ENCODE measurements at places on chromosomes 16 and 17.
A peak's percentile ranks its signal among the peaks of the same experiment; 100 is the strongest.

GRCh38 chr17:29143894-29144293 is 36.3 kb downstream of the MYO18A start:
- DNase-seq = peak; percentile 72

DNA sequence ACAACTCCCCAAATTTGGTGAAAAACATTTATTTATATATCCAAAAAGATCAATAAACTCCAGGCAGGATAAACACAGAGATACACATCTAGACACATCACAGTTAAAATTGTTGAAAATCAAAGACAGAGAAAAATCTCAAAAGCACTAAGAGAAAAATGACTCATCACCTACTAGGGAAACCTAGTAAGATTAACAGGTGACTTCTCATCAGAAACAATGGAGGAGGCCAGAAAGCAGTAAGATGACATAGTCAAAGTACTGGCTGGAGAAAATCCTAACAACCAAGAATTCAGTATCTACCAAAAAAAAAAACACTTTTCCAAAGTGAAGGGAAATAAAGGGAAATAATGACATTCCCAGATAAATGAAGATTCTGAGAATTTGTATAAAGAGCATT is 33.8 kb downstream of the ULK2 start:
- DNase-seq = peak; percentile 3

DNA sequence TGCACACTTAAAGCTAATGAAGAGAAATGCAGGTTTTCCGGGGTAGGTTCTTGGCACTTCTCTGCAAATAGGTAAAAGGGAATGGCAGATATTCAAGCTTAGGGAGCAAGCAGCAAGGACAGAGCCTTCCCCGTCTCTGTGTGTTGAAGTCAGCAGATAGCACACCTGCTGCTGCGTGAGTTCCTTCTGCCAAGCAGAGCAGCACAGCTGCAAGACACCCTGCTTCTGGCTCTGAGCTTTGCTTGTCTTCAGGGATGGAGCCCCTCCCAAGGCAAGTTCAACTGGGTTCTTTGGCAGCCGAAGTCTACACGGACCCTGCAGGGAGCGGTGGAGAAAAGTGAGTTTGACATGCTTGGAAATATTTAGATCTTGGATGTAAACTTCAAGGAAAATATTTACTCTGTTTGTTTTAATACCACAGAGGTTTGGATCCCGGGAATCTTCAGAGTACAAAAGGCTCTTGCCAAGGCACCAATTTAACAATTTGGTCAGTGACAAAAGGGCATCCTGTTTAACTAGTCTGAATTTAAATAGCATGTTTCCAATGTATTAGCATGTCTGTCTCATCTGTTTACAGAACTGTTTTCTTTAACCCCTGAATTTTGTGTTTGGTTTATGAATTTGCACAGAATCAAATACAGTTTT is 113.4 kb upstream of the KCNJ16 start:
- DNase-seq = peak; percentile 5

DNA sequence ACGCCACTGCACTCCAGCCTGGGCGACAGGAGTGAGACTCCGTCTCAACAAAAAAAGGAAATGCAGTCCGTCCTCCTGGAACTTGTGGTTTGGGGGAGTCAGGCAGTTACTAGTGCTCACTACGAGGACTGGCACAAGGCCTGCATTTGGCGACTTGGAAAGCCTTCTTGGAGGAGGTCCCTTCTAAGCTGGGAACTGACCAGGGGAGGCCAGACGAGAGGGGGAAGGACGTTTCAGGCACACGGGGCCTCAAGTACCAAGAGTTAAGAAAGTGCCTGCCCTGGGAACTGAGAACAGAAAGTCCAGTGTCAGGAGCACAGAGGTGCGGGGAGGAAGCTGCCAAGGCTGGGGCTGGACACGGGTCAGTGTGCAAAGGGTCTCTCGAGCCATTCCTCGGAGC is 89.9 kb downstream of the ABR start:
- no peak for DNase-seq

GRCh38 chr16:17369421-17370222 is 101.1 kb downstream of the XYLT1 start:
- DNase-seq = no peak

GRCh38 chr17:57970710-57971109 is 15.5 kb upstream of the CUEDC1 start:
- DNase-seq = no peak

GRCh38 chr16:51621610-51622009 is 470.5 kb upstream of the SALL1 start:
- peak; percentile 18 for DNase-seq

DNA sequence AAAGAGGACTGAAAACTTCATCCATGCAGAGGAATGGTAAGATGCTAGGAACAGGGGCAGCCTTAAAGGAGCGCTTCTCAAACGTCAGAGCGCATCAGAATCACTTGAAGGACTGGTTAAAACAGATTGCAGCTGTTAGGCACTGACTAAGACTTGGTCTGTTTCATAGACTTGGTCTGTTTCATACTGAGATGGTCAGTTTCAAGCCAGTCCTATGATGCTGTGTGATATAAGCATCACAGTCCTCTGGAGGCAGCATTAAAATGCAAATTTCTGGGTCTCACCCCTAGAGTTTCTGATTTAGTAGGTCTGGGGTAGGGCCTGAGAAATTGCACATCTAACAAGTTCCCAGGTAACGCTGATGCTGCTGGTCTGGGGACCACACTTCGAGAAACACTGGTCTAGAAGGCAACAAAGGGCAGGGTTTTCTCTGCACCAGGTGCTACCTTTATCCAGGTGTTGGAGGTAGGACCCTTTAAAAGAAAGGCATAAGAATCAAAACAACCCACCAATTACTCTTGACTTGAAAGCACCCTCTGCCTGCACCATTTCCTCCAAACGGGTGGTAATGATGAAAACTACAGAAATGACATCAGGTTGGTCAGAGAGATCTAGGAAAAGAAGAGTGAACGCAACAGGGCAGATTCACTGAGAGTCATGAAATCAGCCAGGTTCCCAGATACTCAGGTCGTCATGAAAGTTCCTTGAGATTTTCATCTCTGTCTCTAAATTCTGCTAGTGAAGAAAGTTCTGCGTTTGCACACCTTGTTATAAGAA is 95.0 kb upstream of the RCVRN start:
- DNase-seq = no peak

DNA sequence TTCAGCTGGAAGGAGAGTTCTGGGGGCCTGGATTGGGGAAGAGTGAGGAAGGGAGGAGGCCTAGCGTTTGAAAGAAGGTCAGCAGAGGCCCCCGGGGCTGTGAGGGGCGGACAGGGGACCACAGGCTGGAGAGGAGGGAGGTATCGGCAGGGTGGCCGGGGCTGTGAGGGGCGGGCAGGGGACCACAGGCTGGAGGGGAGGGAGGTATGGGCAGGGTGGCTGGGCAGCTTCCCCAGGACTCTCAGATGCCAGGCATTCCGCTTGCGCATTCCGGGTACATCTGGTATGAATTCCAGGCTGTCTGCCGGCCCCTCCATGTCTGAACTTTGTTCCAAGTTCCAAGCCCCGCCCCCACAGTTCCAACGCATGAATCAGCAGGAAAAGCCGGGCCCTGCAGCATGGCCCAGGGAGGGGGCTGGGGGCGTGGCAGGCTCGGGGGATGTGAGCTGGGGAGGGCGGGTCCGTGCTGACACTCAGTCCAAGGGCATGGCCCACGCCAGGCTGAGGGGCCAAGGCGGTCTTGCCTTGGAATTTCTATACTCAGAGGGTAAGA is 4.3 kb upstream of the TLCD2 start:
- DNase-seq = peak; percentile 98

- peak; percentile 64 for DNase-seq
These were observed 3.9 kb downstream of the ABCC3 start for GRCh38 chr17:50638606-50638965.

GRCh38 chr17:50668838-50669581 is 34.3 kb downstream of the ABCC3 start:
- no peak for DNase-seq

DNA sequence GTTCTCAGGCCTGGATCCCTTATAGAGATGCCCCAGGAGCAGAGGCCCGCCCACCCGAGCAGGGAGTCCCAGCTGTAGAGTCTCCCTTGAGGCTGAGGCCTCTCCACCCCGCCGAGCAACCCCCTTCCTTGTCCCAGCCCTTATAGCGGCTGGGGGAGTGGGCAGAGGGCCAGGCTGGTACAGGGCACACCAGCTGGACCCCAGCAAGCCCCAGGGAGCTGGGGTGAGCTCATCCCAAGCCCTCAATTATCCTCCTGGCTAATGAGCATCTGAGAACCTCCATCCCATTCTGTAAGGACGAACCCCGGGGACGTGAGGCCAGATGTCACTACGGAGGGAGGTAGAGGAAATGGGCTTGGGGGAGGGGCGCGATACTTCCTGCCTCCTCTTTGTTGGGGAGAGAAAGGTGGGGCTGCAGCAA is 3.2 kb upstream of the SNN start:
- no peak for DNase-seq

DNA sequence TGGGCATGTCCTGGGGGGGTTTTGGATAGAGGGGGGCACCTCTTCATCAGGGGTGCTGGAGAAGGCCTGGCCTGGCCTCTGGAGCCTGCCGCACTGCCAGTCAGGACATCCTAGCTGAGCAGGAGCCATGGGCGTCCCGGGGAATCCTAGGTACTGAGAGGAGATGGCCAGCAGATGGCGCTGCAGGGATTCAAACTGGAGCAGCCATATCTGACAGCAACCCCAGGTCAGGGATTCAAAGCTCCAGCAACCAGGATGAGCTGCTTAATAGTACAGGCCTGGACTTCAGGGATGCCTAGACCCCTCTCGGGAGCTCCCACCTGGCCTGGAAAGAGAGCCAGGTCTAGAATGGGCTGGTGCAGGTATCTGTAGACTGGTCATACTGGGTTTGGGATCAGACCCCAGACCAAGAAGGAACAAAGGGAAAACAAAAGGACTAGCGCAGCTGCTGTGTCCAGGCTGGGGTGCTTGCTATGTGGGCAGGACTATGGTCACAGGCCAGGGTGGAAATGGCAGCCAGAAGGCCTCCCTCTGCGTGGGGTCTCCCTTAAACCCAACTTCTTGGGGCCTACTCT is 306.9 kb upstream of the RBFOX1 start:
- peak; percentile 91 for DNase-seq

GRCh38 chr17:75729351-75729750 is 8.1 kb downstream of the ITGB4 start:
- DNase-seq = no peak

GRCh38 chr17:78738278-78738677 is 43.8 kb downstream of the CYTH1 start:
- DNase-seq = peak; percentile 49

- DNase-seq = peak; percentile 96
These were observed 13.9 kb upstream of the KIFC3 start for GRCh38 chr16:57815987-57816745.

- no peak for DNase-seq
These were observed 1.1 kb downstream of the KRTAP9-9 start for GRCh38 chr17:41256291-41256685.

GRCh38 chr17:4899341-4900230 is at the start of gene C17orf107:
TSS of gene C17orf107 (plus strand) at chr17:4899536. CDS start at chr17:4899763, 227 bp downstream.
- DNase-seq = peak; percentile 38

DNA sequence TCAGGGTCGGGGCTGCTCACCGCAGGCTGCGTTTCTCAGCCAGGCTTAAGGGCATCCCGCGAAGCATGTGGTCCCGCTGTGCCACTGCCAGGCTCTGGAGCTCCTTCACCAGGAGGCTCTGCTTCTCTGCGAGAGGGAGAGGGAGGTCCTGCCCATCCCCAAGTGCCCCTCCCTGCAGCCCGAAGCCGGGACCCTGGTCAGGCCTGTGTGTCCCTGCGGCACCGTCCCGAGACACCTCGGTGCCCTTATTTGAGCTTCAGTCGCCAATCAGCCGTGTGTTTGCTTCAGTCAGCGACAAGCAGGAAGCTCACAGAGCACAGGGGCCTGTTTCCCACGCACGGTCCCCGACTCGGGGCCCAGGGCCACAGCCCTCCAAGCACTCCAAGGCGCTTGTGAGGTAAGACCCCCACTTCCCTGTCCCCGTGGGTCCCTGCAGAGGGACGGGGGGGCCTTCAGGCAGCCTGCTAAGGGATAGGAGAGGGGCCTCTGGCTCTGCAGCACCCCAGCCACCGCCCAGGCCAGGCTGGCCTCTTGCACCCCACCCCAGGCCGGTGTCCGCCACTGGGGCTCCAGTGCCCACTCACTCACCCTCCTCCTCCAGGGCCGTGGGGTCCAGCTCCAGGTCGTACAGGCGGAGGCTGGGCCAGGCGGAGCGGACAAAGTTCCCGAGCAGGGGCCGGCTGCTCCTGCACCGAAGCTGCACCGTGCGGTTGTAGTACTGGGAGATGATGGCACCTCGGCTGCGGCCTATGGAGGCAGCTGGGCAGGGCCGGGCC is 3.2 kb downstream of the TMC6 start:
- DNase-seq = no peak

DNA sequence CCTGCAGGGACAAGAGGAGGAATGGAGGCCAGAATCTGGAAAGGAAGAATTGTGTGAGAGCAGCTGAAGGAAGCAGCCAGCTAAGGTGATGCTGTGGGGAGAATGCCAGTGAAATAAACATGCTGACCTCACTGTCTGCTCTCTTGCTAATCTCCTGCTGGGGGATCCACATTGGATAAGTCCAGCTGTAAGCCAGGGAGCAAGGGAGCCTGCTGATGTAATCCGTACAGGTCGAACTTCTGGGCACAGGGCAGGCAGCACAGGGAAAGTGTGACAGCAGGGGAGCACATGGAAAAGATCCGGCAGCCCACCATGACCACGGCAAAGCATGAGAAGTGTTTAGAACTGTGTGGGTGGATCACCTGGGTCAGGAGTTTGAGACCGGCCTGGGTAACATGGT is 7.5 kb upstream of the XPO6 start:
- peak; percentile 68 for DNase-seq

- DNase-seq = peak; percentile 79
These were observed 11.5 kb upstream of the PITPNA start for GRCh38 chr17:1573932-1574696.

- no peak for DNase-seq
These were observed 10.0 kb downstream of the LITAFD start for GRCh38 chr16:8892101-8892575.

GRCh38 chr16:66801320-66802105 is at the start of gene TERB1:
TSS of gene TERB1 (minus strand) at chr16:66801584. CDS start at chr16:66796798, 4,786 bp downstream.
- no peak for DNase-seq

- DNase-seq = no peak
These were observed 109.1 kb downstream of the ZFHX3 start for GRCh38 chr16:72938795-72939164.

GRCh38 chr16:77408607-77409006 is 26.2 kb downstream of the ADAMTS18 start:
- no peak for DNase-seq

- DNase-seq = no peak
These were observed 7.8 kb upstream of the TEX19 start for GRCh38 chr17:82351254-82351712.

All from mesendoderm (in vitro differentiated cells).